ENCODE measurements at places on chromosomes 13 and 19.

GRCh38 chr19:47813304-47813994 lies 8.3 kb upstream of the CRX start:
- peak; percentile 0 for DNase-seq

DNA sequence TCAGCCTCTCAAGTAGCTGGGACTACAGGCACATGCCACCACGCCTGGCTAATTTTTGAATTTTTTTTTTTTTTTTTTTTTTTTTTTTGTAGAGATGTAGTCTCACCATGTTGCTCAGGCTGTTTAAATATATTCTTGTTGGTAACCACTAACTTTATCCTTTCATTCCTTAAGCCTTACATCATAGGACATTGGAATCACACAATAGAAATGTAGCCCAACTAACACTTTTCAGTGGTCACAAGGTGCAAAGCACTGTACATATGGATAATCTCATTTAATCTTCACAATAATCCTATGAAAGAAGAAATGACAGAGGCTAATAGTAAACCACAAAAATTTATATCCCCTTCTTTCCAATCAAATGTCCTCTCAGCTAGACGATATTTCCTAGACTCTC lies 417.8 kb upstream of the DACH1 start:
- DNase-seq = no peak

DNA sequence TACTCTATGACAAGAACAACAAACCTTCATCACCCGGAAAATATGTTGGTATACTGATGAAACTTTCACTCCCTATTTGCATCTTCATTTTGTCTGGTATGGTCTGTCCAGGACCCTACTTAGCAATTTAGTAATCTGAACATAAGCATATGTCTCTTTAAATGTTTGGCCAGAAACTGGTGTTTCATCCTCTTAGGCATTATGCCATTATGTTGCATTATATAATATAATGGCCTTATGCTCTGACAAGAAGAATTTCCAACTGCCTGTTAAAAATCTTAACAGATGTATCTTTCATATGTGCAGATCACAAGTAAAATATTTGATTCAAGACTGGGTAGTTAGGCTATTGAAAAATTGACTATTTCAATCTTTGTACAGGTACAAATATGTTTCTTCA lies 610.6 kb upstream of the PRR20A start:
- DNase-seq = no peak

- no peak for DNase-seq
These were observed 221.3 kb upstream of the TRPC4 start for GRCh38 chr13:38090913-38091312.

DNA sequence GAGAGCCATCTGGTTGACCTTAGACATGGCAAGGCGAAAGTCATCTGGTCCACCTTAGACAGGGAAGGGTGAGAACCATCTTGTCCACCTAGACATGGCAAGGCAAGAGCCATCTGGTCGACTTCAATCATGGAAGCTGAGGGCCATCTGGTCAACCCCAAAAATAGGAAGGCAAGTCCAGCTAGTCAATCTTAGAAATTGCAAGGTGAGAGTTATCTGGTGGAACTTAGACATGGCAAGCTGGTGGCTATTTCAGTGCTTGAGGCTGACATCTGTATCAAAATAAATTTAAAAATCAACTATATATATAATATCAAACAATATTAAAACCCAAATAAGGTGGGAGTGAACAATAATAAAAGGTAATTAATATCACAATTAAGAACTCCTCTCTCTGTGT lies 83.9 kb downstream of the ZNF726 start:
- no peak for DNase-seq

- DNase-seq = no peak
These were observed 24.9 kb downstream of the CELF5 start for GRCh38 chr19:3249408-3249807.

- peak; percentile 58 for DNase-seq
These were observed 38.9 kb downstream of the DZIP1 start for GRCh38 chr13:95605448-95606125.

DNA sequence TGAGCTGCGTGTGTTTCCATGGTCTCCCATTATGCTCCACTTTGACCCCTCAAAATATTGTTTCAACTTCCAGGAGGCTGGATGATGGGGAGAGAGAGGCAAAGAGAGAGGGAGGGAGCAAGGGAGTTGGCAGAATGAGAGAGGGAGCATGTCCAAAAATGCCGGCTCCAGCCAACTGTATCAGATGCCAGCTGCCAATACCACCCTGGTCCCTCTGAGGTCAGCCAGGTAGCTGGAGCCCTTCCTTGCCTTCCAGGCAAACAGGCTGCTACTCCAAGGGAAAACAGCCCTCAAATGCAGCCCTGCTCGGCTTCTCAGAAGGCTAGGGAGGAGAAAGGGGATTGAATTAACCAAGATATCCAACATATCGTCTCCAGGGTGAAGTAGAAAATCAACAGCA lies 440.0 kb downstream of the TSHZ3 start:
- DNase-seq = no peak

DNA sequence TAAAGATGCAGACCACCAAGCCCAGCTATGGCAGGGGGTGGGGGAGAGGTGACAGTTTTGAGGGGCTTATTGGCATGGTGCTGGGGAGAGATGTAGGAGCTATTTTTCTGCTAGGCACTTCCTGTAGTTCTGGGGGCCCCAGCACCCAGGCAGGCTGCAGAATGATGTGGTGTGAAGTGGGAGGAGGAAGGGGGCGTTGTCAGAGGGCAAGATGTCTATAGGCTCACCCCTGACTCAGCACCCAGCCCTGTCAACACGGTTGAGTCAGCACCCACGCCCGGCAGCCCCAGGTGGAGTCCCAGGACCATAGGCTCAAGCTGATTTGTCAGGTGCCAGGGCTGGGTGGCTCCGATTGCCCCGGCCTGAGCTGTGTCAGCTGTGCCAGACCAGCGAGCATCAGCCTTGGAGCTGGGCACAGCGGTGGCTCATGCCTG lies 5.8 kb downstream of the KLF2 start:
- DNase-seq = peak; percentile 82

DNA sequence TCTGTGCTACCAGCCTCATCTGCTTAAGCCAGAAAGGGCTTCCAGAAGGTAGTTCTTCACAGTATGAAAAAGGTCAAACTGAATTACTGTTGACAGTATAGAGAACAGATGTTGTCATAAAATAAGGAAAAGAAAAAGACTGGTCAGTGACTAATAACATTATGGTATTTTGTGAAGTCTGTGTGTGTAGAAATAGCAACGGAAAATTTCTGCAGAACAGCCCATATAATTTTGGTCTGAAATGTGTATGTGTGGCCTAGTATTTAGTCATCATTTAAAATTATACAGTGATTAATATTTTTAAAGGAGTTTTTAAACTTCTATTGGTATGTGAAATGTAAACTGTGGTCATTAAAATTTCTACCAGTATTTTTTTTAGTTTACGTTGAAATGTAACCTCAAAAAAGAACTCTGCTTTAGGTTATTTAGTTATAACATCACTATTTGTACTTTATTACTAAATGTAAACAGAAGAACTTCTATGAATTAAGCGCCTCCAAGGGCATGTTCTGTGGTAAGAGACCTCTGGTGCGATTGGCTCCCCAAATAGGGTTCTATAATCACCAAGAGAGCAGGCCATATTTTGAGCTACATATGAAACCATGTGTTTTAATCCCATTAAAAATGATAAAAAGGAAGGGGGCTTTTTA lies 3.3 kb upstream of the GPR183 start:
- DNase-seq = no peak

- DNase-seq = no peak
These were observed 592 bp downstream of the CLPTM1 start for GRCh38 chr19:44955505-44956439.

DNA sequence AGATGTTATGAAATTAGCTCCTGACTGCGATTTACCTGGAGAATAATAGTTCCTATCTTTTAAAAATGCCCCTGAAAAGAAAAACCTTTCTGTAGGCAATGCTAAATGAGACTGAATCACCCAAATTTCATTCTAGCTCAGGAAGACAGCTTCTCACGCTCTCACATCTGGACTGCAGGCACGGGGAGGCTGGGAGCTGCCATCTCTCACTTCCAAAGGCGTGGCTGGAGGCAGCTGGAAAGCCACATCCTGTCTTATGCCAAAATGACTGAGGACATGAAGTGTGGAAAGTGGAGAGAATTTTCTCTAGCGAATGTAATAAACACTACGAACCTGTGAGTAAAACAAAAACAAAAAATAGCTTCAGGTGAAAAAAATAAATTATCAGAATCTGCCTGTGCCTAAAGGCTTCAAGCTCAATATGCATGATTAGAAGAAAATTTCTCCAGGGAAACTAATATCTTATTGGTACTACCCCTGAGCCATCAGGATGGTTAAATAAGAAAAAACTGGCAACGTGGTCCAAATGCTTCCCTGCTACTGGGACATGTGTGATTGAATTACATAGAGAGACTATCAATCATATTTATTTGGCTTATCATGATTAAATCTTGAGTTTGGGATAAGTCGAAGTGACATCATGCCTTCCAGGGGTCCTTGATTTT lies 58.1 kb upstream of the UBL3 start:
- DNase-seq = no peak

DNA sequence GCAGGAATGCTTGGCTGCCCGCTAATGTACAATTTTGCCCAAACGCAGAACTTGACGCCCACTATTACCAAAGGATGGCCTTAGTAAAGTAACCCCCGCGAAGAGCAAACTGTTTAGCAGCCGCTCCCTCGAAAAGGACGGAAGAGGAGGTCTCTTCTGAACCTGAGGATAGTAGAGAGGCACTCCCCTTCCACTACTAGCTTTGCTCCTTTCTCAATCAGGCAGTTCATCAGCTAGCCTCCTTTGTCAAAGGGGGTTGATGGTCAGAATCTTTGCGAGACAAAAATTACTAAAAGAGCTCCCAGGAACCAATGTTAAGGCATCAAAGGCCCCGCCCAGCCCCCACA lies 534 bp downstream of the CAB39L start:
- peak; percentile 47 for DNase-seq

DNA sequence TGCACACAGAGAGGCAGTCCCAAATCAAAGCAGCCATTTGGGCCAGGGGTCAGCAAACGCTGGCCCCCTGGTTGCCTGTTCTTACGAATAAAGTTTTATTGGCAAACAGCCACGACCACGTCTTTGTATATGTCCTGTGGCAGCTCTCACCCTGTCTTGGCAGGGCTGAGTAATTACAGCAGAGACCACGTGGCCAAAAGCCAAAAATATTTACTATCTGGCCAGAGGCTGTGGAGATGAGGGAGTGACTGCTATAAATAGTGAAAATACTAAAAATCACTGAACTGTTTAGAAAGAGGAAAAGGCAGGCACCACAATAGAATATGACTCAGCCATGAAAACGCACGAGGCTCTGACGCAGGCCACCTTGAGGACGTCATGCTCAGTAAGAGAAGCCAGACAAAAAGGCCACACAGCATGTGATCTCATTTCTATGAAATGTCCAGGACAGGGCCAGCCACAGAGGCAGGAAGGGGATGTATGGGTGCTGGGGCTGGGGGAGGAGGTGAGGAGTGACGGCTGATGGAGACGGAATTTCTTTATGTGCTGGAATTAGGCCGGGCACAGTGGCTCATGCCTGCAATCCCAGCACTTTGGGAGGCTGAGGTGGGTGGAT lies 29.4 kb downstream of the SMIM24 start:
- DNase-seq = peak; percentile 100

DNA sequence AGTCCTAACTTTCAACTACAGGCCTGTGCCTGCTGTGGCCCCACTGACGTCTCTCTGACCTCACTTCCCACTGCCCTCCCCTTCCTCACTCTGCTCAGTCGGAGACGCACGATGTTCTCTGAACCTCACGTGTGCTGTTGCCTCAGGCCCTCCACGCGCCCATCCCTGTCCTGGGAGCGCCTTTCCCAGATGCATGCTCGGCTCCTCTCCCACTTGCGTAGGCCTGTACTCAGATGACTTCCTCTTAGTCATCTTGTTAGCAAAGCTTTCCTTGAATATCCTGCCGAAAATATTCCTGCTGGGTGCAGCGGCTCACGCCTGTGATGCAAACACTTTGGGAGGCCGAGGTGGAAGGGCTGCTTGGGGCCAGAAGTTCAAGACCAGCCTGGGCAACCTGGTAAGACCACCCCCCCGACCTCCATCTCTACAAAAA lies 9.3 kb upstream of the SYT5 start:
- DNase-seq = no peak

DNA sequence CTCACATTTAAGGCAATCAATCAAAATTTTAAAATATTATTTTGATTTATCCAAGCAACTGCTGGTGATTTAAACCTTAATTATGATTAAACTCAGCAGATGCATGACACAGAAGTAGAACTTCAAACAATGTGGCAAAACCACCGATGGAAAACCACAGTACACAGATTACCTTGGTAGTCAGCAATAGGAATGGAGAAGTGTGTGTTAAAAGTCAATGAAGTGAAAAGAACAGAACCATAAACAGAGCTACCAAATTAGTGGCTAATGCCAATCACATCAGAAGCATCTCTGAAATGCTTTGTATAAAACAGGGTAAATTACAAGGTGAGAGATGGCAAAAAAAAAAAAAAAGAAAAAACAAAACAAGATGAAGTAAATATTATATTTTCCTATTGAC lies 31.2 kb downstream of the KATNAL1 start:
- peak; percentile 67 for DNase-seq

GRCh38 chr13:67493835-67494234 lies 263.7 kb upstream of the PCDH9 start:
- no peak for DNase-seq

DNA sequence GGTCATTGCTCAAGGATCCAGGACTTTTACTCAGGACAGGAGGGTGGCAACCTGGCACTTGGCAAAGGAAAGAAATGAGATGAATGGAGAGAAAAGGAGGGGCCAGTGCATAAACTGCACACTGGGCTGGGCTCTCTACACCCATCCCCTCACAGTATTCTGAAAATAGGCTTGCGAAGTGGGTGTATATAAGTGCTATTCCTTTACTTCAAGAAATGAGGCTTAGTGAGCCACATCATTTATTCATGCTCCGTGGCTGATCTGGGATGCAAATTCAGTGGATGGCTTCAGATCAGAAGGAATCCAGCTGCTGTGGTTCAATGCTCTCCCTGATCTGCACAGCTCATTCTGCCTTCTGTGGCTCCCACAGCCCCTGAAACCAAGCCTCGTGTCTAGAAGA lies 297.7 kb downstream of the UQCRFS1 start:
- DNase-seq = no peak

DNA sequence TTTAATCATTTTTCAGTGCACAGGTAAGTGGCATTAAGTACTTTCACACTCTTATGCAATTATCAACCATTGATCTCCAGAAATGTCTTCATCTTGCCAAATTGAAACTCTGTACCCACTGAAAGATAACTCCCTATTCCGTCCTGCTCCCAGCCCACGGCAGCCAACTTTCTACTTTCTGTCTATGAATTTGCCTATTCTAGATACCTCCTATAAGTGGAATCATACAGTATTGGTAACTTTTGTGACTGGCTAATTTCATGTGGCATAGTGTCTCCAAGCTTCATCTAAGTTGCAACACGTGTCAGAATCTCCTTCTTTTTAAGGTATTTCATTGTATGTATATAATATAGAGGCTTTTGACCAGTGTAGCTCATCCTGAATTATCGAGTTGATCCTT lies 5.7 kb upstream of the CEACAM18 start:
- DNase-seq = no peak

- DNase-seq = no peak
These were observed 40.9 kb downstream of the RAB20 start for GRCh38 chr13:110520431-110521295.

- no peak for DNase-seq
These were observed 1278.8 kb upstream of the MIR17HG start for GRCh38 chr13:90068658-90069057.
